ENCODE measurements at places on chromosomes 5 and 9.

DNA sequence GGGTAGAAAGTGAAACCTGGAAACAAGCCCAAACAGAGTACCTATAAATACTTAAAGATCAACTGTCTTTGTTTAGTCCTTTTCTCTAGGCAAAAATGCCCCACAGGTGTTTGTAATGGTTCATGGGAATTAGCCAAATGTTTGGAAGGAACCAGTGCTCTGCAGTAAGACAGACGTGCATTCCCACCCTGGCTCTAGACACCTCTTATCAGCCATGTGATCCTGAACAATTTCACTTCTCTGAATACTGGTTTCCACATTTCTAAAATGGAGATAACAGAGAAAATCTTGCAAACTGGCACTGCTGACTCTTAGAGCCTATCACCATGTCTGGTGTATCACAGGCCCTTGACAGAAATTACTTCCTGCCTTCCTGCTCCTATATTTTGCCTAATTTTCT lies 30.0 kb downstream of the GLIS3 start:
- no peak for DNase-seq

- DNase-seq = no peak
Measured at GRCh38 chr5:144206141-144206540, 35.5 kb downstream of the KCTD16 start.

- no peak for DNase-seq
Measured at GRCh38 chr5:164376843-164377242, 871.4 kb downstream of the MAT2B start.

- DNase-seq = no peak
Measured at GRCh38 chr5:78566747-78567425, 81.7 kb downstream of the LHFPL2 start.

GRCh38 chr5:133469252-133469651 lies 143.1 kb downstream of the FSTL4 start:
- no peak for DNase-seq

Data from CD4-positive, alpha-beta T cell treated with Interleukin-17A for 4 hours (primary cell).